ENCODE measurements at places on chromosomes 1 and 21.

- DNase-seq = no peak
Observed at GRCh38 chr1:225257081-225257480, 170.8 kb downstream of the LBR start.

- DNase-seq = no peak
Observed at GRCh38 chr1:81201779-81202178, 599.0 kb upstream of the ADGRL2 start.

- no peak for DNase-seq
Observed at GRCh38 chr1:7252411-7253117, 467.3 kb downstream of the CAMTA1 start.

DNA sequence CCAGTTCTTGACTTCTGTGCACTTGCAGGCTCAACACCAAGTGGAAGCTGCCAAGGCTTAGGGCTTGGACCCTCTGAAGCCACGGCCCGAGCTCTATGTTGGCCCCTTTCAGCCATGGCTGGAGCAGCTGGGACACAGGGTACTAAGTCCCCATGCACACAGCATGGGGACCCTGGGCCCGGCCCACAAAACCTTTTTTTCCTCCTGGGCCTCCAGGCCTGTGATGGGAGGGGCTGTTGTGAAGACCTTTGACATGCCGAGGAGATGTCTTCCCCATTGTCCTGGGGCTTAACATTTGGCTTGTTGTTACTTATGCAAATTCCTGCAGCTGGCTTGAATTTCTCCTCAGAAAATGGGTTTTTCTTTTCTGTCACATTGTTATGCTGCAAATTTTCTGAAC lies 59.8 kb downstream of the DISC1 start:
- no peak for DNase-seq

DNA sequence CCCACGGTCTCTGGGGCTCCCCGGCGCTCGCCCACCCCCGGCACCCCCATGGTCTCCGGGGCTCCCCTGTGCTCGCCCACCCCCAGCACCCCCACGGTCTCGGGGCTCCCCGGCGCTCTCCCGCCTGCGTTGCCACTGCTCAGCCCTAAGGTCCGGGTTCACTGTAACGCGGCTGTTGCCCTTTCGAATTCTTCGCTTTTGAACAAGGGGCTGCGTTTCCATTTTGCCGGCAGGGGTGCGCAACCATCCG lies 5.2 kb upstream of the FTCD start:
- no peak for DNase-seq

DNA sequence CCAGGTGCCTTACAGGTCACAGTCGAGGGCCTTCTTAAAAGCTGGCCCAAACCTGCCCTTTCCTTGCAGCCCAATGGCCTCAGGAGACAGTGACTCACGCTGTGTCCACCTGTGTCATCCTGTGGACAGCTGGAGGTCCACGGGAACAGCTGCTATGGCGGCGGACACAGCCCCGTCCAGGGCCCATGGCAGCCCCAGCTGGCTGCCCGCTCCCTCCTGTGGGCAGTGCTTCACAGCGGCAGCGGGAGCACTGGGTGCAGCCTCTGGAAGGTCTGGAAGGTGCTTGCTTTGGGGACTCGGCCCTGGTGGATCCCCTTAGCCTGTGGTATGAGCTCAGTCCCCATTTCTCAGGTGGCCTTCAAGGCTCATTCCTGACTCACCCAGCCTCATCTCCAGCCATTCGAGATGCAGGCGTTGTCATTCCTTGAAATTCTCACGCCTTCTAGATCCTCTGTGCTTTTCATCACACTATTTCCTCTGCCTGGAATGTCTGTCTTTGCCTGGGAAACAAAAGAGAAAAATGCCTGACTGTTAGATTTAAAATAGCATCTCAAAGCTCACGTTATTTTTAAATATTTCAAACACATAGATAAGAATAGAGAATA lies 86.8 kb downstream of the KIF26B start:
- no peak for DNase-seq

DNA sequence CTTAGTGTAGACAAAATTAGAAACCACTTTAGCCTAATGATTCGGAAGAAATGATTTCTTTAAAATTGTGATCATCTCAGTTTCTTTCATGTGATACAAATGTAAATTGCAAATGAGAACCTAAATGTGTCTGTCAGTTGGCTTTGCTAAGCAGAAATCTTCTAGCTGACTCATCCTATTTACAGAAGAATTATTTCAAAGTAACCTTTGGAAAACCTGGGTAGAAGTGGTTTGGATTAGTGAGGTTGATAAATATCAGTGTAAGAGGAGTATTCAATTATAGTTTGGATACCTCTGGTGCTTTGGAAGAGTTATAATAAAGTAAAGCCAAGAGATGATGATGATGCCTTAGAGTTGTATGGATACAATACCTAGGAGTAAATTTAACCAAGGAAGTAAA lies 37.4 kb downstream of the CC2D1B start:
- no peak for DNase-seq

DNA sequence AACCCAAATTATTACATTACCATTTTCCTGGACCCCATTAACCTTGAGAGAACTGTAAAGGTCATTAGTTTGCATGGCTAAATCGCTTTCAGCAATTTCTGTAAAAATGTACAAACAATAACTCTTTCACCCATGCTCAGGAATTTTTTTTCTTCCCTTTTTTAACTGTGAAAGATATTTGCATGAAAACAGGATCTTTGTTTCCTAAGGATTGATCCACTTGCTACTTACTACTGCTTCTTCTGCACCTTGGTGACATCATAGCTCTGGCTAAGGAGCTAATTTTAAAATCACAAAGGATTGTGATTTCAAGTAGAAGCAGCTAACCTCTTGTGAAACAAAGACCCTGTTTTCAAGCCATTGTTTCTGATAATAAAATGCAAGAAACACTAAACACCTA lies 274.6 kb upstream of the ESRRG start:
- DNase-seq = no peak

DNA sequence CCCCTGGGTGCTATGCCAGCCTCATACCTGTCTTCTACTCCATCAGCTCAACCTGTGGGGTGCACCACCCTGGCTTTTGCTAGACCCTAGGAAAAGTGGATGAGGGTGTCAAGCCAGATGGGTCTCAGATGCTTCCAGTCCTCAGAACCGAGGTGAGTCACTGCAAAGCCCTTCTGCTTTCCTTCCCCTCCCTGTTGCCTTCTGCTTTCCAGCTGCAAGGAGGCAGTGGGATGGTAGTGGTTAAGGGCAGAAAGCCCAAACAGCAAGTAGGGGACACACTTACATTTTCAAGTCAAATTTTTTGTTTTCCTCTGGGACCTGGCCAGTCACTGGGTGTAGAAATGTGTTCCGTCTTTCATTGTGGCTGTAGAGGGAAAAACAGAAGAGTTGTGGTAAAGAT lies 60.7 kb upstream of the GOLT1A start:
- no peak for DNase-seq

- no peak for DNase-seq
Observed at GRCh38 chr1:38208716-38209632, 162.4 kb upstream of the POU3F1 start.

GRCh38 chr1:204733289-204733688 lies 47.8 kb upstream of the LRRN2 start:
- DNase-seq = no peak

DNA sequence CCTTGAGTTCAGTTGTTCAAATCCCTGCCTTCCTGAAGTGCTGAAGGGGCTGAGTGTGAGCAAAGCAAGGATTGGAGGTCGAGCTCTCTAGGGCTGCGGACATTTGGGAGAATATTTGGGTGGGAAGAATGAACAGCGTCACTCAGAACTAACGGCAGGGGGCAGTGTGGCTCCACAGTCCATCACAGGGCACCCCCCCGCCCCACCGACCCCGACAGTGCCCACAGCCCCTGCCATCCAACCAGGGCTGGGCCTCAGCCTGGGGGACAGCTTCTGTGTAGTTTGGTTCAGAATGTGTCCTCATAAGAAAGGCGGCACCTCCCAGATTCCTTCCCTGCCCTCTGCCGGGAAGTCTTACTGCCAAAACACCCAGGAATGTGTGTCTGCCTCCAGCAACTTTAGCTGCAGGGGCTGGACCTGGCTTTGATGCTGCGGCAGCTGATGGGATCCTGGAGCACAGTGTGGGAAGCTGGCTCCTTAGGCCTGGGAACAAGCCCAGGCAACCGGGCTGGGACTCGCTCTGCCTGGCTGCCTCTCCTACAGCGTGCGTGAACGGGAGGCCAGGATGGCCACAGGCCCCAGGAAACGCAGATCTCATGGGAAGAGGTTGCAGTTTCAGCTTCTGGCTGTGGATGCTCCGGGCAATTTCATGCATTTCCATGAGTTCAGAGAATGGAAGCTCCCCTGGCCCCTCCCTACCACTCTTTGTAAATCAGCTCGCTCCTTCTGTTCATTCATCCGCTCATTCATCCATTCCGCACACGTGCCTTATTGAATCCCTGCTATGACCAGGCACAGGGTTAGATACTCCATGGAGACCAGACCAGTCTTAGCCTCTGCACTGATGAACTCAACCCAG lies 104.9 kb upstream of the TMPRSS2 start:
- DNase-seq = no peak

GRCh38 chr1:207911856-207912760 lies 1.2 kb upstream of the CD34 start:
- DNase-seq = no peak

DNA sequence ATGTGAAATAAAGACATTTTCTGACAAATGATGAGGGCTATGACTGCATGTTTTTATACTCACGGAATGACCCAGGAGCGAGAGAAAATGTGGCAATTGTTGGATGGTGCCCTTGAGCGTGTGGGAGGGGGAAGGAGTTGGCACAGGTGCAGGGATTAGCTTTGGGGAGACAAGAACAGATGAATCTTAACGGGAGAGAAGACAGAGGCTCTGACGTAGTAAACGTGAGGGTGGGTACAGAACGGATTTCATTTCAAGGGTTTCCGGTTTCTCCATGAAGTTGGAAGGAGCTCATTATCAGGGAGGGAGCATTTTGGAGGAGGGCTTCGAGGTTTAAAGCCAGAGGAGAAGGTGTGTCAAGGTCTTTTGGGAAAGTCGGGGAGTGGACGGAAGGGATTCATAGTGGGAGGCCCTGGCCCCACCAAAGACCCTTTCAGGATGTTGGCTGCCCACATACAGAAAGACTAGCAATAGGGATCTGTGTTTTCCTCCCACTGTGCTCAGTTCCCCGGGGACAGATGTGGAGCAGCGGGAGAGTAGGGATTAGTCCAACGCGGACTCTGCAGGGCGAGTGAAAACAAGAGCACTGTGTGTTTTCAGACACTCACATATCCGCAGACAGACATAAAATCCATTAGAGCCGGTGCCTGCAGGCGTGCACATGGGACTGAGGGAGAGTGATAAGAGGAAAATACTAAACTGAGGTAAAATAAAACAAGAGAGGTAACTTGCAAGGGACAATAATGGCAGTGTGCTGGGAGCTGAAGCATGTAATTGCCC lies 584.1 kb downstream of the AJAP1 start:
- no peak for DNase-seq

DNA sequence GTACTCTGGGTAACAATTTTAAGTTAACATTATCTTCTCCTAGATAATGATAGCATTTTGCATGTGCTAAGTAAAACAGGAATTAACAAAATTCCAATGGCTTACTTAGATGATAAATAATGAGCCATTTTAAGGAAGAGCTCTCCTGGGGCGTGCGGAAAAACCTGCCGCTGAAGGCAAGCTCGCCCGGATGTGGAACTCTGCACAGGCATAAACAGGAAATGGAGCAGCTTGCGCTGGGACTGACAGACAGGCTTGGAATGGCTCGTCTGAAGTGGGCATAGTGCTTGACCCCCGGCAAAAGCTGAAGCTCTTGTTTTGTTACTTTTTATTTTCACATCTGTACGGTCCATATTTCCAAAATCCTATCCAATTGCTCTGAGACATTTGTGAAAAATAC lies 169.2 kb downstream of the ZNF281 start:
- no peak for DNase-seq

GRCh38 chr1:29121516-29121935 lies 2.2 kb downstream of the TMEM200B start:
- no peak for DNase-seq

- no peak for DNase-seq
Observed at GRCh38 chr1:201515895-201516294, 9.0 kb upstream of the CSRP1 start.

DNA sequence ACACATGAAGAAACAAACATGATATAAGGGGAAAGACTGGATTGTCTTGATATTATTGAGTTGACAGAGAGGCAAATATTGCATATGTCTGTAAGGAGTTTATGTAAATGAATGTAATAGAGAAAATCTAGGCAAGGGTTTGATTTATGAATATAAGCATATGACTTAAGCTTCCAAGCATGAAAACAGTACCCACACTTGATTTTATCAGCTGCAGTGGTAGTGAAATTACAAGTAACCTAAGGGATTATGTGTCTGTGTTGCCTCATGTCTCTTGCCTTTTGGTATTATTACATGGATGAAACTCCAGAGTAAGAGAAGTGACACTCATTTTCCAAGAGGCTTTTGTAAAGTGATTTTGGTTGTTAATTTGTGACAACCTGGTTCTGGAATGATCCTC lies 1678.9 kb downstream of the KCNT2 start:
- no peak for DNase-seq

- no peak for DNase-seq
Observed at GRCh38 chr1:206555473-206555935, 48.2 kb downstream of the RASSF5 start.

DNA sequence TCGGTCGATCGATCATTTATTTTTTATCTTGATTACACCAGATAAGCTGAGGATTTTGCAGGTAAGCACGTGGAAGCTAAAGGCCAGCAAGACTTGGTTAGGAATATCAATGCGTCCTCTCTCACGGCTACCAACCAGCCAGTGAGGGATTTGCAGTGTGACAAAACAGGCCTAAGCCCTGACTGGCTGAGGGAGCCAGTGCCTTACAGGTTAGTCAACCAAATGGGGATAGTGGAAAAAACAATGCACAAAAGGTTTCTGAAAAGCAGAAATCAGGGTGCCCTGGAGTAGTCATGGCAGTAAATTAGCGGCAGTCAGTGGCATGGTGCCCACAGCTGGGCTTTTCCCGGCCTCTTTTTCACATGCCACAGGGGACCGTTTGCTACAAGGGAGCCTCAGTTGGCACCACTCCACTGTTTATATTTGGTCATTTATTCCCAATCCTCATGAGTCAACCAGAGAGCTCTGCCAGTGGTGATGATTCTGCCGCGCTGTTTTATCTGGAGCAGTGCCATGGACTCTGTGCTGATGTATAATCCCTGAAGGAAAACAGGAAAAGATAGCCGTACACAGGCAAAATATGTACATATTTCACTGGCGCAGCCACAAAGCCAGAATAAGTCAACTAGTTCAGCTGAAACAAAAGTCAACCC lies 167.6 kb downstream of the RHOU start:
- no peak for DNase-seq

GRCh38 chr1:115164484-115164883 lies 75.2 kb upstream of the TSPAN2 start:
- DNase-seq = no peak

DNA sequence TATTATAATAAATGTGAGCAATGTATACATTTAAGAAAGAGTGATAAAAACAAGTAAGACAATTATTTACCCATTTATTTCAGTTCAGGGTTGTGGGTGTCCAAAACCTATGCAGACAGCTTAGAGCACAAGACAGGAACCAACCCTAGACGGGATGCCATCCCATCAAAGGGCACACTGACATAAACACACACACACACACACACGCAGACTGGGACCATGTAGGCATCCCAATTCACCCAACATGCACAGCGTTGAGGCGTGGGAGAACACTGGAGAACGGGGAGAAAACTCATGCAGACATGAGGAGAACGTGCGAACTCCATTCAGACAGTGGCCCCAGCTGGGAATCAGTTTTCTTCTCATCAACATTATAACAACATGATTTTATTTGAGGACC lies 274.7 kb downstream of the USP25 start:
- no peak for DNase-seq

Data from activated CD4-positive, alpha-beta T cell treated with anti-CD3 and anti-CD28 coated beads, Interleukin-2, amount 50 U/mL, for 24 hours (primary cell).